ENCODE measurements at places on chromosomes 2 and 18.

DNA sequence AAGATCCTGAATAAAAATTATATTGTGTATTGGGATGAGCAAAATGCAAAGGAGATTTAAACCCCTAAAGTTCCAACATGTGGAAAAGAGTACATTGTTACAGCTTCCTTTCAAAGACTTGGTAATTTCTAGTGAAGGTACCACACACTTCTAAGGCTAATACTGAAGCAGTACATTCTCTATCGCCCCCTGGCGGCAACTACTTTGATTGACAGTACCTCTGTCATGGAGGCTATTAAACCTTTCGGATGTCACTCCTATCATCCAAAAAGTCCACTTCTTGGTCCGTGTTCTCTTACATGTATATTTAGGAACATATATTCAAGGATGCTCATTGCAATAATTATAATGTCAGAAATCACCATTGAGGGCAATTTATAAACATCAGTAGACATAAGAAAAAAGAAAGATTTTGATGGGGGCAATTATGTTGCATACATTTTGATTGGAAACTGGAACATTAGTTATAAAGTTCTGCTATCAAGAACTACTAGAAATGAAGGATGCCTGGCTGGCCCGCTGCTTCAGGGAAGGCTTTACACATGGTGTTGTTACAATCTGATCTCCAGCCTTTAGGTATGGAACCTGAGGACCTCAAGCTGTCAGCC is 601.6 kb downstream of the CPS1 start:
- DNase-seq: peak; percentile 46

GRCh38 chr2:43441195-43441594 is 154.6 kb downstream of the THADA start:
- DNase-seq: no peak

DNA sequence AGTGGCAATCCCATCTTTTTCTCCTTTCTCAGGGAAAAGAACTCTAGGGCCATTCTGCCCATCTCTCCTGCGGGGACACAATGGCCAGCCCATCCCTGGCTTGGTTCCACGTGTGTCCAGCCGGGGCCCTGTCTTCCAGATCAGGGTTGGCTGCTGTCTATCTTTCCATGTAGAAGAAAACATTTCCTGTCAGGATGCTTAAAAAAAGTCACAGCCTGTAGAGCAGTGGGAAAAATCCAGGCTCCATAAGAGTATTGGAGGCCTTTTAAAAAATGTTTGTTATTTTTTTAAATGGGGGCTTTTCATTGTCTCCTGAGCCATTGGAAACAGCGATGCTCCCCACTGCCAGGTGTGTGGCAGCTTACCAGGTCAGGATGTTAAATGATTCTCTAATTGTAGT is 105.6 kb downstream of the TGFA start:
- DNase-seq: no peak

- DNase-seq: no peak
Measured at GRCh38 chr2:120206022-120206581, 17.1 kb downstream of the TMEM185B start.

GRCh38 chr18:75869162-75869561 is 441.7 kb upstream of the SMIM21 start:
- DNase-seq: no peak

- DNase-seq: no peak
Measured at GRCh38 chr18:45316127-45316526, 299.1 kb upstream of the SLC14A2 start.

- no peak for DNase-seq
Measured at GRCh38 chr2:102618452-102619413, 620 bp upstream of the SLC9A2 start.

GRCh38 chr2:54838585-54839035 is 115.1 kb downstream of the EML6 start:
- peak; percentile 32 for DNase-seq

GRCh38 chr2:145690183-145690778 is 1170.4 kb upstream of the ZEB2 start:
- DNase-seq: no peak

DNA sequence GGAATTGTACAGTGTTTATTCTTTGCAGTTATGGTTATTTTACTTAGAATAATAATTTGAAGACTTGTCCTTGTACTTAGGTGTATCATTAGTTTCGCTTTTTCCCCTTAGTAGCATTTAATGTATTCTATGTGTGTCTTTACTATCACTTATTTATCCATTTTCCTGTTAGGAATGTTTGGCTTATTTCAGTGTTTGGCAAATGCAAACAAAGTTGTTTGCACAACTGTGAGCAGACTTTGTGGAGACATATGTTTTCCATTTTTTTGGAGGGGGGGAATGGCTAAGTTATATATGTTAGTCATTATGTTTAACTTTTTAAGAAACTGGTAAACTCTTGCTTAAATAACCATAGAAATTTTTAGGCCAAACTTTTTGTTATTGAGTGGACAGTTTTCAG is 447.7 kb downstream of the SOX11 start:
- no peak for DNase-seq

- DNase-seq: no peak
Measured at GRCh38 chr2:54419388-54419787, 36.7 kb upstream of the SPTBN1 start.

- DNase-seq: no peak
Measured at GRCh38 chr2:28364610-28365009, 28.0 kb upstream of the FOSL2 start.

DNA sequence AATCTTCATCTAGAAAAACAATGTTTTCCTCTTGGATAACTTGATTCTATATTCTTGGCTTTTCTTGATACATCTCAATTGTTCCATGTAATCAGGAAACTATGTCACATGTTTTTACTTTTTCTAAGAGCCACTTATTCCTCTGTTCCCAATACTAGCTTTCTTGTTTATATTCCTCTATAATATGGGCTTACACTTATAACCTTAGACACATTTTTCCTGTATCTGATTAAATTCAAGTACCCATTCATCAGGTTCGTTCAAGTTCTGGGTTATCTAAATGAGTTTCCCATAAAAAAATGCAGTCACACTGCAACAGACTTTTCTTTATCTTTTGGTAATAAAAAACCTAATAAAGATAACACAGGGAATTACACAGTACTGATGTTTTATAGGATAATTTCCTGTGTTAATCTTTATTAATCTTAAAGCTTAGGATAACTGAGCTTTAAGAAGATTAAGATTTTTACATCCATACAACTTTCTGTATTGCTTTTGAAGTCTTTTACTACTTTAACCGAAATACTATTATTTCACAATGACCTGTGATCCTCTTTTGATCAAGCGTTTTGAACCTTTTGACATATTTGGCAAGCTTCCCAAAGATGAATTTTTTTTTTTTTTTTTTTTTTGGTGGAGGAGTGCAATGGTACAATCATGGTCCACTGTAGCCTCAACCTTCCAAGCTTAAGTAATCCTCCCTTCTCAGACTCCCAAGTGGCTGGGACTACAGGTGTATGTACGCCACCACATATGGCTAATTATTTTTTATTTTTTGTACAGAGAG is 44.3 kb upstream of the C2orf66 start:
- no peak for DNase-seq

DNA sequence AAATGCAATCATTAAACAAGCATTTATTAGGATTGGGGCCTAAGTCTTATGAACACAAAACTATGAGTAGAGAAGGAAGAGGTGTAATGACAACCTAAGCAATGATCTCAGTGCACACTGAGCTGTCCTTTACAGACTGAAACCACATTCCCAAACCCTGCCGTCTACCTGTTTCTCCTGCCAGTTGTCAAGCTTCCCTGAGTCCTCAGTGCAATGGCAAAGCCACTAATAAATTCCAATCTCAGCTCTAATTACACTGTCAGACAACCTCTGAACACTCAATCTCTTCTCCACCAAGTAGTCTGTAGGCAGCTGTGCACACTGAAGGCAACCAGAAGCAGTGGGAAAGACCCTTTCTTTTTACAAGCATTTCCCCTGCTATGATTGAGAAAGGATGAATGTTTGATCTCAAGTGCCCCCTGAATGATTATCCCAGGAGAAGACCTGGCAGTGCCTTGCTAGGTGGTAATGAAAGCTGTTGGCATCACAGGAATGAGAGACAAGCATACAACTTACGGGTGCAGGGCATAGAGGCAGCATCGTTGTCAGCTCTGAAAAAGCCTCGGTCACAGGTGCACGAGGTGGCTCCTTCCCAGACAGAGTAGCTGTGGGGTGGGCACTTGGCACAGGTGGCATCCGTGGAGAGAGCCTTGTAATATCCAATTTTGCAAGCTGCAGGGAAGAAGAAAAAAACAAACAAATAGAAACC is 71.4 kb downstream of the EPHA4 start:
- DNase-seq: no peak

GRCh38 chr2:175207741-175208438 is 26.4 kb upstream of the ATP5MC3 start:
- DNase-seq: no peak

DNA sequence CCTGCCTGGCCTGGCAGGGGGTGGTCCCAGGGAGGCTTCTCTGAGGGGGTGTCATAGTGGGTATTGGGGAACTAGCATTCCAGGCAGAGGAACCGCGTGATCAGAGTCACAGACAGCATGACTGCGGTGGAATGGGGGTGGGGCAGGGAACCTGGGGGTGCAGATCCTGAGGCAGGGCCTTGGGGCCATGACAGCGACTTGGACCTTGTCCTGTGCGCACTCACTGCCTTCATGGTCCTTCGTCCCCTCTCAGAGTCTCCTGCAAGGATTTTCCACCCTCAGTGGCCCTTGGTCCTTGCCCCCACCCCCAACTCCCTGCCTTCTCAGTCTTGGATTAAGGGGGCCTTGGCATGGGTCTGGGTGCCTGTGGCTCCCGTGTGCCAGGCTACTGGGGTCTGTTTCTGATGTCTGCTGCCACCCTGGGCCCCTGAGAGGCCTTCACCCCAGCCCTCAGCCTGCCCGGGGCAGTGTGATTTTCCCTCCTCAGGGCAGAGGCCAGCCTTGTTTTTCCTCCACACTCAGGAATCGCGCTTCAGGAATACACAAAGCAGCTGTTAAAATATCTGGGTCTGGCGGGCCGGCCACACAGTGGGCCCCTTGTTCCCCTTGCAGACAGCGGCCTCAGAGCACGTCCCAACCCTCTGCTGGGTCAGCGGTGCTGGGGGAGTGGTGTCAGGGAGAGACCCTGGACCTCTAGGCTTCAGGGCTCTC is 51.6 kb downstream of the GLI2 start:
- DNase-seq: no peak

GRCh38 chr2:166700079-166700478 is 188.2 kb upstream of the XIRP2 start:
- DNase-seq: no peak

DNA sequence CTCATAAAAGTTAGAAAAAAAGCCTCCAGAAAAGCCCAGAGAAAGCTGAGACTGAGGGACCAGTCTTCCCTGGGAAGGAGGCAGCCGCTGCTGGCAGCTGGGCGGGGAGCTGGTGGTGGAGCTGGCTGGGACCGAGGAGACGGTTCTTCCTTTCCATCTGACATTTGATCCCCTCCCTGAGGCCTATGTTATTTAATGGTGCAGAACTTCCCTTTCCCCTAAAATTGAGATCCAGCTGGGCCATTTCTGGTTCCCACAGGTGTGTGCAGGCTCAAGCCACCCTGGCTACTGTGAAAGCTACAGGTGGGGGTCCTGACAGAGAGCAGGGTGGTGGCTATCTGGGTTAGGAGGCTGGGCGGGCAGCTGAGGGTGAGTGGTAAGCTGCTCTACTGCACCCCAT is 81.5 kb upstream of the FZD7 start:
- DNase-seq: no peak

- DNase-seq: no peak
Measured at GRCh38 chr18:49013961-49014604, 63.3 kb upstream of the SMAD7 start.

GRCh38 chr2:174020026-174020425 is 54.9 kb upstream of the SP3 start:
- DNase-seq: no peak

DNA sequence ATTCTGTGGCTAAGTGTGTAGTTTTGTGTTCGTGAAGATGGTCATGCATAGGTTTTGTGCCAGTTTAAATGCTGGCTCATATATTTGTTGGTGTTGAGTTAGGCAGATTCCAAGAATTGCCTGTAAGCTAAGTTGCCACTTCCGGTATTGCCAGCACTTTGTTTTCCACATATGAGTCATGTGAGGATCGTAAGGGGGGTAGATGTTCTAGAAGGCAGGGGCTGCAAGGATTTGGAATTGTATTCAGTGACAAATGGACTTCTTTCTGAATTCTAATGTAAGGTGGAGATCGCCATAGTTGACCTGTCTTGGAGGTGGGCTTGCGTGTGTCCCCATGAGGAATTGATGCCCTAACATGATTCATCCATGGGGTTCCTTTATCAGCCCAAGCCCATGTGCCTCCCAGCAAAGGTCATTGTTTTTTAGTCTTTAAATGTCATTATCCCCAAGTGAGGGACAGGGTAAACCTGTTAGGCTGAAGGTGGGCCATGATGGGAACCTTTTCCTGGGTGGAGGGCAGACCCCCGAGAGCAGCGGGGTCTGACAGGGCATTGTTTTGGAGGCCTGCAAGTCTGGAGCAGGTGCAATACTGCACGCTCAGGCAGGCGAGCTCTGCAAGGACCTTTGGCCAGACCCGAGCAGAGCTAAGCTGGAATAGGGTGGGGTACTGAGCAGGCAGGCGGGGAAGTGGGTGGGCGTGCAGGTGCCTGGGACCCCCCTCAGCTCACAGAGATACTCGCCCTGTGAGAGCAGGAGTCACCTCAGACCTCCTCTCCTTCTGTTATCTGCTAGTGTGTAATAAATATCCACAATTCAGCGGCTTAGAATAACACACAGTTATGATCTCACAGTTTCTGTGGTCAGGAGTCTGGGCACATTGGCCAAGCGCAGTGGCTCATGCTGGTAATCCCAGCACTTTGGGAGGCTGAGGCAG is 77.4 kb downstream of the LRRFIP1 start:
- DNase-seq: no peak

Data from activated CD4-positive, alpha-beta T cell treated with anti-CD3 and anti-CD28 coated beads for 4 hours (primary cell).